ENCODE measurements at places on chromosomes 11 and 22. TPM values are rescaled to one million over a fixed set of nuclear protein-coding genes. Genes with fewer than 3 reads are reported as not detected.

DNA sequence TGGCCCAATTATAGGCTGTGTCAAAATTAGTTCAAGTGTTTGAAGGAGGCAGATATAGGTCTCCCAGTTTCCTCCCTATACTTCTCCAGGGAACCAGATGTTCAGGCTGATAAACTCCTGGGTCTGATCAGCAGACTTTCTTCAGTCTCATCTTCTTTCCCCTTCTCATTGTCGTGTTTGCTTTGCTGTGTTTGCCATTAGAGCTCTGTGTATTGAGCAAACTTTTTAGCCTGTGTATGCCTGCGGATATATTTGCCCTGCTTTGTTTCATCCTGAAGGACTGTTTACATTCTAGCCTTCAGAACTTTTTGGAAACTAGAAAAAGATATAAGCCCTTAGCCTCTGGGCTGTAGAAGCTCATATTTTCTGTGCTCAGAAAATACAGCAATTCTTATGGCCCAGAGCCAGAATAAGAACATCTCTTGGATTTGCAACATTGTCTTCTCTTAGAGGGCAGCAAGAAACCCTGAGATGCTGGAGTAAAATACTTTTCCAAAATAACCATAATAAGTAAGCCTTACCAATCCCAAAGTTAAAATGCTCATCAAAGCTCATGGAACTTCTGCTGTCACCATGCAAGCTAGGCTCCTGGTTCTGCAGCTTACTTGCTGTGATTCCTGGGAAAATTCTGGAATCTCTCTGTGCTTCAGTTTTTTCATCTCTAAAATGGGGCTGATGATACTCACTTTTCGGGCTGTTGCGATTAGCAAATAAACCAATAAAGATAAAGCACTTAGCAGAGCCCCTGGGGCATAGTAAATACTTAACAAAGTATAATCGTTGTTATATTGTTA is 34.1 kb upstream of the ME3 start:
- DNase-seq, result no peak

GRCh38 chr22:38086001-38086845 is 2.2 kb upstream of the SLC16A8 start:
- DNase-seq, result no peak

- no peak for DNase-seq
Observed at GRCh38 chr11:34975482-34975881, 59.1 kb downstream of the PDHX start.

GRCh38 chr11:86099874-86100273 is 31.0 kb upstream of the PICALM start:
- no peak for DNase-seq

GRCh38 chr11:12241401-12241800 is 131.0 kb downstream of the MICAL2 start:
- DNase-seq, result no peak

APOA4 gene
- not detected for total RNA-seq

USP2 gene
- total RNA-seq, result 2.4 TPM

Data from frontal cortex (tissue), 4 donors.